Stimulated activated CD4-positive, alpha-beta T cell treated with anti-CD3 and anti-CD28 coated beads, Interleukin-15, amount 100 ng/mL, for 48 hours (primary cell): ENCODE measurements at places on chromosomes 5 and 9.
A peak's percentile ranks its signal among the peaks of the same experiment; 100 is the strongest.

DNA sequence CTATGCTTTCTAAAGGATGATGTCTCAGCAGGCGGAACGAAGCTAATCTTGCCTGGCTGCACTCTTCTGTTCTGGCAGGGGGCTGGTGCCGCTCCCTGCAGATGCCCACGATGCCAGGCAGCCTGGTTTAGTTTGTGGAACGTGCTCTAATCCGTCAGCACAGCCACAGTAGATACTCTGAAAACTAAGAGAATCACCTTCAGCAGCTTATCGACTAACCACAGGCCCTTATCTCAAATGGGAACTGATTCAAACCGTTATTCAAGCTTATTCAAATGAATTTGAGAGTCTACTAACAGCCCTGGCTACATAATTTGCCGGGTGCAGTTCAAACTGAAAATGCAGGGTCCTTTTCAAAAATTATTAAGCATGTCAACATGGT is 246.6 kb upstream of the ANKRD55 start:
- DNase-seq = no peak

DNA sequence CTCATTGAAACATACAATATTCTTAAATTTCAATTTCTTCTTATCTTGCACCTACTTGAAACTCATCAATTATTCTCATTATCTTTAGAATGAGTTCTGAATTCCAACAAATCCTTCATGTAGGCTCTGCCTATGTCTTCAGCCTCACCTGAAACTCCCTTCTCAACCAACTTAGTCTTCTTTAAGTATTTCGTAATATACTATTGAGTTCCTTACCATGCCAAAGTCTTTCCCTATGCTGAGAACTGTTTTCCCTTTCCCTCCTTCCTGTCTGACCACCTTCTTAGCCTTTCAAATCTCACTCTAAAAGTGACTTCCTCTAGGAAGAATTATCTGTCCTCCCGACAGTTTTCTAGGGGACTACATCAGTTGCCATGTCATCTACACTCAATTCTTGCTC is 50.9 kb upstream of the ZFAND5 start:
- no peak for DNase-seq

DNA sequence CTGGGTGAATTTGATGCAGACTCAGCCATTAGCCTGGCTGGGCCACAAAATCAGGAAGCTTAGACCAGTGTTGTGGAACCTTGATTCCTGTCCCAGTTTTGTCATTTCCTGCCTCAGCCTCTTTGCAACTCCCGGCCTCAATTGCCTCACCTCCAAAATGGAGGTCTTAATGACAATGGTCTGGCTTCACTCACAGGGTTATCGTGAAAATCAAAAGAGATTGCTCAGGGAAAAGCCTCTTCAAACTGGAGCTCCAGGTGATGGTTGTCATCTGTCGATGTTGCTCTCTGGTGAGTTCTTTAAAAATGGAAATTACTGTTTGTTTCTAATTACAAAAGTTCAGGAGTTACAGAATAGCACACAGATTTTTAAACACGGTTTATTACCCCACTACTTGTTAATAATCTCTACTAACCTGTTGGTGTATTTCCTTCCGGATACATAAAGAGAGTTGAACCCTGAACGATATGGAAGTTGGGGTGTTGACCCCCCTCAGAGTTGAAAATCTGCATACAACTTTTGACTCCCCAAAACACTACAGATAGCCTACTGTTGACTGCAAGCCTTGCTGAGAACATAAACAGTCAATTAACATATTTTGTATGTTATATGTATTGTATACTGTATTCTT is 109.9 kb upstream of the CPEB4 start:
- no peak for DNase-seq

DNA sequence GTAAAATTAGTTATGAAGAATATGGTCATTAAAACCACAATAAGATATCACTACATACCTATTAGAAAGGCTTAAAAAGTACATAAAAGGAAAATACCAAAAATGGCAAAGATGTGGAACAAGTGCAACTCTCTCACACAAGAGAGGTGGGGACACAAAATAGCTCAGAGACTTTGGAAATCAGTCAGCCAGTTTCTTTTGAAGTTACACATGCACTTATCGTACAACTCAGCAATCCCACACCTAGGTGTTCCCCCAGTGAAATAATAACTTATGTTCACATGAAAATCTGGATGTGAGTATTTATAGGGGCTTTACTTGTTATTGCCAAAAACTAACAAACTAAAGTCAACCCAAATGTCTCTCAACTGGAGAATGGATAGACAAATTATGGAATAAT is 9.8 kb upstream of the RICTOR start:
- DNase-seq = no peak

DNA sequence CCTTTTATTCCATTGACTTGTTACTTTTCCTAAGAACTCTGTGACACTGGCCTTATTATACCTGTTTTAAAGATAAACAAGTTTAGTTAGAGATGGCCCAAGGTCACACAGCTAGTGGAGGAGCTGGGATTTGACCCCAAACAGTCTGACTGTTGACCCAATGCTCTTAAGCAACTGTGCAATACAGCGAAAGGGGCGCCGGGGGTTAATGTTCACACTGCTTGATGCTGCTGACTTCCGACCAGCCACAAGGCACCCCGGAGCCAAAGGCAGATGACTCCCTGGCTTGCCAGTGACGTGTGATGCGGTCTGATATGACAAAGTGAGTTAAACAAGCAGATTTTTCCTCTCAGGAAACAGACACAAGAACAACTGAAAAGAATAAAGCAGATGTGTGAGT is 23.9 kb downstream of the PIK3R1 start:
- DNase-seq = peak; percentile 76

GRCh38 chr9:16303506-16303905 is 567.0 kb downstream of the BNC2 start:
- no peak for DNase-seq

GRCh38 chr5:87653242-87653641 is 240.5 kb upstream of the CCNH start:
- DNase-seq = no peak

- no peak for DNase-seq
These were observed 540.2 kb downstream of the CSNK1G3 start for GRCh38 chr5:124052201-124052600.

DNA sequence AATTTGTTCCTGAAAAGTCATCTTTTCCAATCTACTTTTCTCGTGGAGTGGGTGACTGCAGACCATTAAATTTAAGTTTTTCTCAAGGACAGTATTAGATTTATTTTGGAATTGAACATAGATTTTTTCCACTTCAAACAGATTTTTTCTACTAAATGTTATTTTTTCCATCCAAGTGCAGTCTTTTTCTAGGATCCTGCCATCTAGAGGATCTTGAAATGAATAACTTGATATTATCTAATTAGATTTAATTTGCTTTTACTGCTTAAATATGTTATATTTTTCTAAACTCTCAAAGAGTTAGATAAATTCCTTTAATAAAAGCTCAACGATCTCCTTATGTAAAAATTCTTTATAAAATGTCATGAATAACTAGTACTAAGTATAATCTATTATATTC is 136.9 kb upstream of the PRR16 start:
- DNase-seq = no peak

GRCh38 chr9:110776221-110776620 is 107.6 kb downstream of the MUSK start:
- DNase-seq = no peak

DNA sequence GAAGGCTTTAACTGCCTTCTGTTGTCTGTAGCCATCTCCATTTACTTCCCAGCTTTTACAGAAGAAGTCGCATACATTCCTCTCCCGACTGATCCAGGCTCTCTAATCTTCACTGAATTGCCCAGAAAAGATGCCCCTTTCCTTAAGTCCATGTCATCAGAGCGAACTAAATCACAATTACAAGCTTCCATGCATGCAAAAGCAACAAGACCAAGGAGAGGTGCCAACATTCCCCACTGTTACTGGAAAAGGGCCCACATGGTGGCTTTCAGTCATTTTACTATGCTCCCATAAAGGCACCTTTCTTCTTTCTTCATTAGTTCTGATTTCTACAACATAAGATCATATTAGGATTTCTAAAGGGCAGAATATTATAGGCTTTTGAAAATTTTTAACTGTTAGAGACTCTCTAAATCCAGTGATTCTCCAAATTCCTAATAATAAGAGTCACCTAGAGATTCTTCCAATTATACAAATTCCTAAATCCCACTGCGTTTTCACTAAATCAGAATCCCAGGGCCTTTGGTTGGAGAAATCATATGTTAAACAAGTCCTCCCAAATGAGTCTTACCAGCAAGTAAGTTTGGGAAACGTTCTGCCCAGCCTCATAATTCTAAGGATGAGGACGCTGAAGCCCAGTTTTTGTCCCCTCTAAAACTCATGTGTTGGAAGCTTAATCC is 17.0 kb upstream of the ZFR start:
- no peak for DNase-seq
